ENCODE measurements at places on chromosomes 7 and 10.

- DNase-seq = no peak
Measured at GRCh38 chr10:62819141-62819920, 3.2 kb upstream of the EGR2 start.

DNA sequence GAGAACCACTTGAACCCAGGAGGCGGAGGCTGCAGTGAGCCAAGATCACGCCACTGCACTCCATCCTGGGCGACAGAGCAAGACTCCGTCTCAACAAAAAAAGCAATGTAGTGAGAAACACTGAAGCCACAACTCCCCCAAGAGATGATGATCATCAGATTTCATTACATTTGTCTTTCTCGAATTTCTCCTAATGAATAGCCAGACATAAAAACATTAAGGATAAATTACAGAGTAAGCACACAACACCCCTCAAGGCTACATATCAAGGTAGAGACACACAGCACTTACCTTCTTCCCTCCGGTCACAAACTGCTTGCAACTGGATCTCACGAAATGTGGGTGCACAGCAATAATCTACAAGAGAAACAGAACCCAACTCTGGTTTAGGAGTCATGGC is 91.5 kb downstream of the VPS41 start:
- no peak for DNase-seq

DNA sequence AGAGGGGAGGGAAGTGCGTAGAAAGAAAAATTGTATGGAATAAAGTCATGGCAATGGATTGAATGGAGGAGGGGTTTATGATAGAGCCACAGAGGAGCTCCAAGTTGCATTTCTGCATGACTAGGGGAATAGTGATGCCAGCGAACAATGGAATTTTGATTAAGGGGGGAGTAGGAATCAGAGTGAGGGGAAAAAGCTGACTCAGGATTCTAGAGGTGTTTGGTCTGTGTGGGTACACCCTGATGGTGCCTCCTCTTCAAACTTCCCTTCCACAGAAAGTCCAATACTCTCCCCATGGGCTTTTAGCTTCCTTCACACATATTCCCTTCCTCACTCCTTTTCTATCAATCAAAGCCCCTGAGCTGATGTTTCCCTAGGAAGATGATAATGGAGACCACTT is 1.8 kb upstream of the KEL start:
- DNase-seq = no peak

- DNase-seq = no peak
Measured at GRCh38 chr7:133704453-133704852, 422.7 kb upstream of the LRGUK start.

DNA sequence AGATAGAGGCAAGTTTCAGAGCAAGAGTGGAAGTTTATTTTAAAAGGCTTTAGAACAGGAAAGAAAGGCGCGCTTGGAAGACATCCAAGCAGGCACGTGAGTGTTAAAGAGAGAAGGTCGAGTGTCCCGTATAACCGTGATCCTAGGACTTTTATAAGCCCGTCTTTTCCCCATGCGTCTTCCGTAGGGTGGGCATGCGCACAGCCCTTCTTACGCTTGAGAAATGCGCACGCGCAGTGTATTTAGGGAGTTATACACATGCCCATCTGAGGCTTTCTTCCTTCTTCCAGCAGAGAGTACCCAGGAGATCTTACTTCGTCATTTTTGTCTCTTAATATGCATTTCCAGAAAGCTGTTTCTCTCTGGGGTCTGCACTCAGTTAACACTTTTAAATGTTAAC is 52.4 kb downstream of the CALD1 start:
- no peak for DNase-seq

All from neural progenitor cell (in vitro differentiated cells).